ENCODE measurements at places on chromosomes 12 and 14. TPM values are rescaled to one million over a fixed set of nuclear protein-coding genes. Genes with fewer than 3 reads are reported as not detected.

The PXMP2 gene
- total RNA-seq, result 145 TPM

The NGDN gene
- 26.9 TPM for total RNA-seq

The TESPA1 gene
- not detected for total RNA-seq

The CDKL1 gene
- total RNA-seq, result 4.7 TPM

The PRICKLE1 gene
- total RNA-seq, result 4.7 TPM

The DNAI7 gene
- not detected for total RNA-seq

The ZDHHC22 gene
- not detected for total RNA-seq

The RCOR1 gene
- total RNA-seq, result 12.0 TPM

The NXPH4 gene
- total RNA-seq, result 1.2 TPM

The PEBP1 gene
- total RNA-seq, result 213 TPM

DNA sequence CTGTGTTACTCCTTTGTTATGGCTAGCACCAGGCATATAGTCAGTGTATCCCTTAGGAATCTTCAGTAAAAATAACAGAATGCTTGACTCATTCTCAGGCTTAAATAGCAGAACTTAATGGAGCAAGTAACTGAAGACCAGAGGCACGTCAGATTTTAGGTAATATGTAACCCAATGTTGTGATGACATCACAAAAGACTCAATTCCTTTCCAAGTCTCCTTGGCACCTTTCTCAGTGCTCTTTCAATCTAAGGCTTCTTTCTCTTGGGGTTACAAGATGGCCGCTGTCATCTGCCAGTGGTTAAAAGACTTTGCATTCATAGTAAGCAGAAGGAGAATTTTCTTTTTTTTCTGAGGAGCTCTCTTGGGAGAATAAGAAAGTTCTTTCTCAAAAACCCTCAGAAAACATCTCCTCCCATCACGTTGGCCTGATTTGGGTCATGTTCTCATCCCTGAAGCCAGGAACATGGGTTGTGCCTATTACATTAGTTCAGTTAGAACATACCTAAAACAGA is 33.4 kb upstream of the DCN start:
- no peak for DNase-seq

DNA sequence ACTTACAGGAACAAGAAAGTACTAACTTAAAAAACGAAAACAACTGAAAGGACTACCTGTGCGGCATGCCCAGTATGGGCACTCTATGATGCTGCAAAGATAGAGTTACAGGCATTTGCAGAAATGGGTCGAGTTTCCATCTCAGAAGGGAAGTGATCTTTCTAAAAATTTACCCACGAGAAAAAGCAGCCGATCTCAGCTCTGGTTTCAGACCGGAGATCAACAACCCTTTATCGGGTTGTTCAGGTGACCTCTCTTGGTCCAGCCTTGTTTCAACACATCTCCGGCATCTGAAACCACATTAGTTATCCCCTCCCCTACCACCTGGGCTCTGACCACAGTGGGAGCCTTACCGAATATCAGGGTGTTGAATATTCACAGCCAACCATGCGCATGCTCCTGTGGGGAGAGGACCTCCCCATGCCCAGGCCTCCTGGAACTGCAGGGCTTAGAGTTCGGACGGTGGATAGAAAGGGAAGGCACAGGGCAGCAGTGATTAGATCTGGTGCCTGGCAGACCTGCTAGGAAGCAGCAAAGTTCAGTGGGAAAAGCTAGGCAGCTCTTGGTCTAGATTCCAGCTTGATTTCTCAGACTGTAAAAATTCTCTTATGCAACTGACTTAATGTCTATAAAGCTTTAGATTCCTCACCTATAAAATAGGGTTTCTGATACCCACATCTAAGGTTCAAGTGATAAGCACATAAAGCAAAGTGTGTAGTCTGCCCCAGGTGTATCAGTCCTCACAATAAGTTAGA is 906.0 kb downstream of the VRK1 start:
- DNase-seq, result no peak

- no peak for DNase-seq
These were observed 8.0 kb upstream of the MYH6 start for GRCh38 chr14:23415821-23416778.

- no peak for DNase-seq
These were observed 24.7 kb upstream of the PWP1 start for GRCh38 chr12:107660861-107661415.

- DNase-seq, result peak; percentile 18
These were observed 113.2 kb upstream of the FLRT2 start for GRCh38 chr14:85416771-85417170.

- no peak for DNase-seq
These were observed 201.6 kb downstream of the RAD51B start for GRCh38 chr14:68020999-68021663.

GRCh38 chr12:65325183-65325582 is 46.7 kb downstream of the MSRB3 start:
- DNase-seq, result no peak

DNA sequence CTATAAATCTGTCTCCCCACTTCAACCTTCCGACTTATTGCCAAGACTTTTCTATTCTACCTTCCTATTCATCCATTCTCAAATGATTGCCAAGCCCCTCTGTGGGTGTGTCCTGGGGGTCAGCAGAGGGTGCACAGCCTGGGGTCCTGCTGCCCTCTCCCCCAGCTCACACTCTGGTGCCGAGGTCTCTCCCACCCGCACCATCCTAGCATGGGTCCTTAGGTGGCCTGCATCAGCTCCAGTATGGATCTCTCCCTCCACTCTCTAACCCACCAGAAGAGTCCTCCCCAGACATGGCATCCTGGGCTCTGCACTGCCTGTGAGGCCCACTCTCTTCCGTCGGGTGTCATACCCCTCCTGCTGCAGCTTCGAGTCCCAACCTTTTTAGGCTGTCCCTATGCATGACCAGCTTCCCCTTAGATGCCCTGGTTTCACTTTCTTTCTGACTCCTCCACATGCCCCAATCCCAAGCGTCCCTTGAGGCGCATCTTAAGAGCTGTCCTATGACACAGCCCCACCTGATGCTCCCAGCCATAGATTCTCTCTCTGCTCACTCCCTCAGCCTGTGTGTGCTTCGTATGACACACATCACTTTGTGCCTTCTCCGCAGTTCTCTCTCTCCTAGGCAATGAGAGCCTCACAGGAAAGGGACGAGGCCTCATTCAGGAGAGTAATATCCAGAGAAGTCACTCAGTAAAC is 43.9 kb downstream of the GIT2 start:
- no peak for DNase-seq

- no peak for DNase-seq
These were observed 955.1 kb downstream of the TMTC2 start for GRCh38 chr12:83641789-83642188.

DNA sequence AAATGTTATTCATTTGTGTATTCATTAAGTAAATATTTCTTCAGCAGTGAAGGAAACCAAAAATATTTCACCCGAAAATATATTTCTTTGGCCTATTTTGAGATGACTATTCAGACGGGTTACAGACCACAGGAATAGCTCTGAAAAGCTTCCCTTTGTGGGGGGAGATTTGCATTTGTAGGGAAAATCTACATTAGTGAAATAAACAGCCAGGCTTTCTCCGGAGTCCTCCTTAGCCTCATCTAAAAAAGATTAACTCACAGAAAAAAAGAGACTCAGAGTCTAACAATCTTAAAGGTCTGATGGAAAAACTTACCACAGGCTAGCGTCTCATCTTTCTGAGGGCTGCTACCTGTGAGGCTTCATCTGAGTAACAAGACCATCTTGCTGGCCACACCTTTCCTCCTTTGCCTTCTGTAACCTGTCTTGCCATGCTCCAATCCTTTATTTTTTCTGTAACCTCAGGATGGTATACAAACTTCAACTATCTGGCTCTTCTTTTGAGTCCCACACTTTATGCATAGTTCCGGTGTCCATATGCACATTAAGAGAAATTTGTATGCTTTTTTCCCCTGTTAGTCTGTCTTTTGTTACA is 100.7 kb downstream of the CNTN1 start:
- no peak for DNase-seq

DNA sequence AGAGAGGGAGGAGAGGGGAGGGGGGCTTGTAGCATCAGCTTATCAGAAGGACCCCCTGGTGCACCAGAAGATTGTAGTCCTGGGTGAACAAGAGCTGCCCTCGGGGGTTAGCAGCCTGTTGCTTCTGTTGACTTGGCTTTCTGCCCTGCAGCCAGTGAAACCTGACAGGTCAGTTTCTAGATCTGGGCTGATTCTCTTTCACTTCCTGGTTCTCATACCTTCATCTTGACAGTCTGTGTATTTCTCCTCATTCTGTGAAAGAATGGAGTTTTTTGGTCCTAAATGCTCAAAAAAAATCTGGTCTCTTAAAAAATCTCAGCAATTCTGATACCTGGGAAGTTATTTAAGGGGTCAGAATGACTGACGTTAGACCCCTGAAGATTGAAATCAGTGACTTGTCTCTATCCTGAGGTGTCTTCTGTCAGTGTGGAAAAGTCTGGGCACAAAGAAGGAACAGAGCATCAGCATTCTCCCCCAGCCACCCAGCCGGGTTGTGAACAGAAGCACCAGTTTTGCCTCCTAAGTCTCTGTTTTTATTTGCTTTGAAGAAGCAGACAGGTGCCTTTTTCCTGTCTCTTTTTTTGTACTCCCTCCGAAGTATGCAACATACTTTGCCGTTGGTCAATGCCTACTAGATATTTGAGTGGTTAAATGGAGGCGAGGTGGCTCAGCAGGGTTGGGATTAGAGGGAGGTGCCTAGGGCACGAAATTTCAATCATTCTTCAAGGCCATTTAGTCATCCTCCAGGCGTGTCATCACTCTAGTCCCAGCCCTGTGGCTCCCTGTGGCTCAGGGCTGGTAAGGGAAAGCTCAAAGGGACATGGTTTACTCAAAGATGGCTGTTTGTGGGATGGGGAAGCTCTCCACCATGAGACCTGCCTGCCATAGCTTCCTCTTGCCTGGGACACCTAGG is 24.0 kb downstream of the TTC9 start:
- DNase-seq, result no peak

DNA sequence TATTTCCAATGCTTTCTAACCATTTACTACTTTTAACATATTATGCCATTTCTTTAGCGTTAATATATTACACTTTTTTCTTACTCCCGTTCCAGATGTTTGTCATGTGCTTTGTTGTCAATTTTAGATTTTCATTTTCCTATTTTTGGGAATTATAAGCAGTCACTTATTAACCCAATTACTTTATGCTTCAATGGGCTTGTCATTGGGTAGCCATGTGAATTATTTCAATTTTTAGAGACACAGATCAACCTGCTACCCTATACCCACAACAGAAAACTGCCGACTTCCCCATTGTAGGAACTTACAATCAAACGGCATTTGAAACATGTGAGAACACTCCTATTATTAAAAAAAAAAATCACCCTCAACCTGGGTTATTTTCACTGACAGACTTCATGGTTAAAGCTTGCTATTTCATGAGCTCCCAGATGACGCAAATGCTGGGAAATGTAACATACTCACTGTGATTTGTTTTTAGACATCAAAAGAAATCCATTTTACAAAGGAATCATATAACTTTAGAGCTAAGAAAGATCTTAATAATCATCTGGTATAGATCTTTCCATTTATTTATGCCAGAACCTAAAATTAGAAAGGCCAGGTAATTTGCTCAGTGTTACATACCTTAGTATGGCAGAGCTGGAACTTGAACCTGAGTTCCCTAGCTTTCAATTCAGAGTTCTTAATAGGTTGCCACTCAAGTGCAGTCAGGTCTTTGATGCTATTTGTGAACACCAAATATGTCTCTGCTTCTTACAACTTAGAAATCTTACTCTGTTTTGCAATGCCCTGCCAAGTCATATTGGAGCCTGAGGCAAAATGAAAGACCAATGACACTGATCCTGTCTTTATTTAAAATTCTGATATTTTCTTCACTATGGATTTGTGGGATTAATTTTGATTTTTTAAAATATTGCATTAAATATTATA is 340.4 kb downstream of the RAD51B start:
- no peak for DNase-seq
